ENCODE measurements at places on chromosomes 2 and 18. TPM values are rescaled to one million over a fixed set of nuclear protein-coding genes. Genes with fewer than 3 reads are reported as not detected.

The ZSWIM2 gene
- total RNA-seq: not detected

The CFAP210 gene
- 0.10 TPM for total RNA-seq

The COL3A1 gene
- total RNA-seq: 0.42 TPM

The EFEMP1 gene
- 0.42 TPM for total RNA-seq

The RAD51AP2 gene
- not detected for total RNA-seq

The RGPD6 gene
- 103 TPM for total RNA-seq

The ACMSD gene
- total RNA-seq: not detected

The CAVIN2 gene
- total RNA-seq: 139 TPM

The CD8B2 gene
- total RNA-seq: 0.73 TPM

The ERBB4 gene
- total RNA-seq: not detected

The ITGA6 gene
- total RNA-seq: 116 TPM

The ATP8B1 gene
- not detected for total RNA-seq

The TMEM18 gene
- 11.5 TPM for total RNA-seq

The XDH gene
- not detected for total RNA-seq

The ZNF385B gene
- total RNA-seq: not detected
